Globus pallidus (tissue), 1 donor: ENCODE measurements at places on chromosomes 1 and 21.

GRCh38 chr1:245091818-245092637, 62.8 kb upstream of the KIF26B start:
- no peak for DNase-seq

GRCh38 chr1:209685821-209686220, 10.6 kb downstream of the G0S2 start:
- DNase-seq = no peak

DNA sequence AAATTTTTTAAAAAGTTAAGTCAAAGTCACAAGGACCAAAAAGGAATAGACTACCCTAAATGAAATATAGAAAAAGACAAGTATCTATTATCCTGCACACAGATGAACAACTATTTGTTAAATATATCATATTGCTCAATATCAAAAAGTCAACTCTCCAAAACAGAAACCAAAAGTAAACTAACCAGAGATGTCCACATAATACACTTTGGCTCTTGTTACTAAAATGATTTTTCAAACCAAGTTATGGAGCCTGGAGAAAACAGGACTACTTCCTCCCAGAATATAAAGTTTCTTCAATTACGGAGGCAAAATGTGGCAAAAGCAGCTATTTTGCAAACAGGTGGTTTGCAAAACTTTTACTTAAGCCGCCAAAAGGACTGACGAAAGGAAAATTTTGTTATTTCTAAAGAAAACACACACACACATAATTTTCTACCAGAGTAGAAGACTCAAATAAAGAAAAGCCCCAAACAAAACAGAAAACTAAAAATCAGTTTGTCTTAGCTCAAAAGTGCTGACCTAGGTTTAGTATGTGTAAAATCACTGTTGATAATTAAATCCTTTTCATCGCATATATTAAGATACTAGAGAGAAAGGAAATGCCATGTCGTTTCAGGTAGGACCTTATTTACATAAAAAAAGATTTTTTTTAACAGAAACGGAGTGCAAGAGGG, 1.1 kb downstream of the DPYD start:
- no peak for DNase-seq

- no peak for DNase-seq
Measured at GRCh38 chr21:34904526-34905217, 144.4 kb downstream of the RUNX1 start.

- no peak for DNase-seq
Measured at GRCh38 chr1:81560629-81561028, 240.1 kb upstream of the ADGRL2 start.

DNA sequence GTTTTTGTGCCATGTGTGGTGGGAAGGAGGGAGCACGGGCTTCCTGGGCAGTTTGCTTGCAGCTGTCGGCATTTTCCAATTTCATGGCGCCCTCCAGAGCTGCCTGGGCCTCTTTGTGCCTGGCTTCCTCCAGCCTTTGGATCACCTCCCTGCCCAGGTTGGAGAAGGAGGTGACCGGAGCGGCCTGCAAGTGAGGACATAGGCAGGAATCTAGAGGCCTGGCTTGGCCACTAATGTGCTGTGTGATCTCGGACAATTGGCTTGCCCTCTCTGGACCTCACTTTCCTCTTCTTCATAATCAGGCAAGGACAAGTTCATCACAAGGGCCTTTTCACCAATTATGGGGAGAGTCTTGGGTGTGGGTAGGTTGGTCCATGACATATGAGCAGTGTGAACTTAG, 245.1 kb downstream of the MATN1 start:
- DNase-seq = no peak

DNA sequence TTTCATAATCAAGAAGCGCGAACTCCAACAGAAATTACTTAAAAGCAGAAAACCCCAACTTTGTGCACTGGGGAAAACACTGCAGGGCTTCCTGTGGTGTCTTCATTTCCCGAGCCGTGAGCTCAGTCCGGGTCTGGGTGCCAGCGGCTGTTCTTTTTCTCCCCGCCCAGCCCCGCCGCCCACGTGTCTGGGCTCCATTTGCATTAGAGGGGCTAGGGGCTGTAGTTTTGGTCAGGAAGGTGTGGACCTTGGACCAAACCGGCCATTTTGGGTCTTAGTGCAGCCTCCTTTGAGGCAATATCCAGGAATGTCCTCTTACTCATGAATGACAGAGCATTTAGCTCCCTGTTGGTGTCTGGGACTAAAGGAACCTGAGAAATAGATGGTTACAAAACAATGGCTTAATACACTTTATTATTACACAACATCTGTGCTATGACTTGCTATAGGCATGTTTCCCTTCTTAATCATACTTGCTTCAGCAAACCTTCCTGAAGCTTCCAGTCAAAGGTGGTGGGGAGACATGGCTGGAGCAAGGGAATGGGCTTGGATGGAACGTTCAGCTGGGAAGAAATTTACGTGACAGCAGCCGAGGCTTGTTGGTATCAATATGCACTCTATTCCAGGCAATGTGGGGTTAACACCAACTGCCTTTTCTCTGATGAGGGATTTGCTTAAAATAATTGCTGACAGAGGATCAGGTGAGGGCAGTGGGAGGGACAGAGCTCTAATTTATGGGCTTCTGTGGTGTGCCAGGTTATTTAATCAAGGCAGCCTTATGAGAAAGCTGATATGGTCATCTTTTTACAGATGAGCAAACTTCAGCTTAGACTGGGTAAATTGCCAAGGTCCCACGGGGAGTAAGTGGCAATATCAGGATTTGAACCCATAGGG, 1.1 kb downstream of the AGTRAP start:
- DNase-seq = no peak

DNA sequence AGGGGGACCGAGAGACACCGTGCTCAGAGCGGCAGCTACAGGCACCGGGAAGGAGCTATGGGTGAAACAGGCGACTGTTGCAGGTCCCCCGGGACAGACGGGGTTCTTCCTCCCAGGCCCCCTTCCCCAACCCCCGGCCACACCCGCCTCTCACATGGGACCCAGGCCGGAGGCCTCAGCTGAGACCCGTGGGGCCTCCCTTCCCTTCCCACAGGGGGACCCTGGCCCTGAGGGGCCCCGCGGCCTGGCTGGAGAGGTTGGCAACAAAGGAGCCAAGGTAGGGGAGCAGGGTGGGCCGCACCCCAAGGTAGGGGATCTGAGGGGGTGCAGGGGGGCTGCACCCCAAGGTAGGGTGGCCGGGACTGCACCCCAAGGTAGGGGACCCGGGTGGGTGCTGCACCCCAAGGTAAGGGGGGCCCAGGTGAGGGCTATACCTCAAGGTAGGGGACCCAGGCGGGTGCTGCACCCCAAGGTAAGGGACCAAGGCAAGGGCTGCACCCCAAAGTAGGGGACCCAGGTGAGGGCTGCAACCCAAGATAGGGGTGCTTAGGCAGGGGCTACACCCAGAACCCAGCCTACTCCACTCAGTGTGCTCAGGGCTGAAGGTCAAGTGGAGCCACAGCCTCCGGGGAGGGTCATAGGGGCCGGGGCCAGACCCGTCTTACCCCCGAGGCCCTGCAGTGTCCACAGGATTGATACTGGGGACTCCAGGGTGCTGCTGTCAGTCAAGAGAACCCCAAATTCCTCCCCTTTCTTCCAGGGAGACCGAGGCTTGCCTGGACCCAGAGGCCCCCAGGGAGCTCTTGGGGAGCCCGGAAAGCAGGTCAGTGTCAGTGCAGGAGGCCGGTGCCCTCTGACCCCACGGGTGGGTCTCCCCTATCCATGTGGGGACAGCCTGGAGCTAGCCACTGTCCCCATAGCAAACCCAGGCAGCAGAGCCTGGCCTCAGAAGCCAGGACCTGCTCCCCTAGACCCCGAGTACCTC, 22.7 kb downstream of the COL6A2 start:
- DNase-seq = no peak

DNA sequence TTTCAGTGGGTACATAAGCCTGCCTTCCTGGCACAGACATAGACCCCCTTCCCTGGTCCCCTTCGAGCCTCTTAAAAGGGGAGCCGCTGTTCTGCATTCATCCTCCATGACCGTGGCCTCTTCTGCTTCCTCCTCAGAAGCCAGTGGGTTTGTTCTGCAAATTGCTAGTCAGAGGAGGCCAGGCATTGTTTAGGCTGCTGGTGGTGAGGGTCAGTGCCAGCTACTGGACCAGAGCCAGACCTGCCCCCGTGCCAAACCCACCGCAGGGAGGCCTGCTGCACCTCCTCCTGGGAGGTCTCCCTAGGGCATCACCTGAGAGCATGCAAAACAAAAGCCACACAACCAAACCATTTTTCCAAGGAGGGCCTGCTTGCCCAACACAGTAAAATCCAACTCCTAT, 178.4 kb downstream of the MIS18A start:
- DNase-seq = no peak

DNA sequence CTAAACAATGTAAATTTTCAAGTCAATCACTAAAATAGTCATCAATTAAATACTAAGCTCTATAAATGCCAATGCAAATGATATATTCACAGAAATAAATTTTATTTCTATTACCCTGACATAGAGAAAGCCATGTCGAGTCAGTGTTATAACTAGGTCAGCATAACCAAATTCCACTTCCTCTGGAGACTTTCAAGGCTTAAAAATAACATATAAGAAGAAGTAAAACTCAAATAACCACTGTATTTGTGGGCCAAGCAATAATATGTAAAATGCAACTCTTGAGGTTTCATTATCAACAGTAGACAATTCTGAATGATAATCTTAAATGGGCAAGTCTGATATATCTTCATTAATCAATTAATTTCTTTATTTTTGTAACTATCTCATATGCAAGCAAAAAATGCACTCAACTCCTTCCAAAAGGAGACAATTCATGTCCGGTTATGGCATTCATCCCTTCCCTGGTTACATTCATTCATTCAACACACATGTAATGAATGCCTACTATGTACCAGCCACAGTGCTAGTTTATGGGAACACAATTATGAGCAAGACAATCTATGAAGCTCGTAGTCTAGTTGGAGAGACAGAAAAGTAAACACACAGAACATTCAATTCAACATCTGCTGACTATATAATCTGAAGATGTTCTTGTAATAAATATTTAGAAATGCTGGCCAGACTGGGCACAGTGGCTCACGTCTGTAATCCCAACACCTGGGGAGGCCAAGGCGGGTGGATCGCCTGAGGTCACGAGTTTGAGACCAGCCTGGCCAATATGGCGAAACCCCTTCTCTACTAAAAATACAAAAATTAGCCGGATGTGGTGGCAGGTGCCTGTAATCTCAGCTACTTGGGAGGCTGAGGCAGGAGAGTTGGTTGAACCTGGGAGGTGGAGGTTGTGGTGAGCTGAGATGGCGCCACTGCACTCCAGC, 37.1 kb upstream of the CAP1 start:
- peak; percentile 9 for DNase-seq

DNA sequence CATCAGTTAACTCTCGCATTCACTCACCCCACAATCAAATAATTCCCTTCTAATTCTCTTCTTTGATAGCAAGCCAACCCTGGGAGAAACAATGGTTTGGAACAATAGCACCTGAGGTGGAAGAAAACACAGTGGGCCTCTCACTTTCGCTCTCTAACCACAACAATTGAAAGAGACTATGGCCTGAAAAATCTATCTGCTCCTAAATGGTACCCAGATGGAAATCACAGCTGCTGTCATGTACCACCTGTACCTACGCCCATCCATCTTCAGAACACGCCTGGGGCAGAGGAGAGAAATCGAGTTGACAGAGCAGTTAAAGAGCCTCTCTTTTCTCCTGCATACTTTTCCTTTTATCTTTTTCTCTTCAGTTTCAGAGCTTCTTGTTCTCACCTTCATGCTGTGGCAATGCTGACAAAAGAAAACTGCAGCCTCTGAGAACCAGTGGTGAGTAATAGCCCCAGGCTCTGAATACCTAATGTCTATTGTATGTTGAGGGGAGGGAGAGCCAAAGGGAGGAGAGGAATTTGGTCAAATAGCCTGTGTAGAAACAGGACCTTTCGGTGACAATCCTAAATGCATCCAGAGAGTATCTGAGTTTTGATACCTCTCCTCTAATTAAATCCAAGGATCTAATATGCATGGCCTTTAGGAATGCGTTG, 57.7 kb downstream of the ZC3H11B start:
- DNase-seq = peak; percentile 17
